Small intestine (tissue), 16 donors: ENCODE measurements at places on chromosomes 6 and 20.
A peak's percentile ranks its signal among the peaks of the same experiment; 100 is the strongest.

GRCh38 chr6:16496210-16496609 is 257.8 kb downstream of the GMPR start:
- no peak for DNase-seq

DNA sequence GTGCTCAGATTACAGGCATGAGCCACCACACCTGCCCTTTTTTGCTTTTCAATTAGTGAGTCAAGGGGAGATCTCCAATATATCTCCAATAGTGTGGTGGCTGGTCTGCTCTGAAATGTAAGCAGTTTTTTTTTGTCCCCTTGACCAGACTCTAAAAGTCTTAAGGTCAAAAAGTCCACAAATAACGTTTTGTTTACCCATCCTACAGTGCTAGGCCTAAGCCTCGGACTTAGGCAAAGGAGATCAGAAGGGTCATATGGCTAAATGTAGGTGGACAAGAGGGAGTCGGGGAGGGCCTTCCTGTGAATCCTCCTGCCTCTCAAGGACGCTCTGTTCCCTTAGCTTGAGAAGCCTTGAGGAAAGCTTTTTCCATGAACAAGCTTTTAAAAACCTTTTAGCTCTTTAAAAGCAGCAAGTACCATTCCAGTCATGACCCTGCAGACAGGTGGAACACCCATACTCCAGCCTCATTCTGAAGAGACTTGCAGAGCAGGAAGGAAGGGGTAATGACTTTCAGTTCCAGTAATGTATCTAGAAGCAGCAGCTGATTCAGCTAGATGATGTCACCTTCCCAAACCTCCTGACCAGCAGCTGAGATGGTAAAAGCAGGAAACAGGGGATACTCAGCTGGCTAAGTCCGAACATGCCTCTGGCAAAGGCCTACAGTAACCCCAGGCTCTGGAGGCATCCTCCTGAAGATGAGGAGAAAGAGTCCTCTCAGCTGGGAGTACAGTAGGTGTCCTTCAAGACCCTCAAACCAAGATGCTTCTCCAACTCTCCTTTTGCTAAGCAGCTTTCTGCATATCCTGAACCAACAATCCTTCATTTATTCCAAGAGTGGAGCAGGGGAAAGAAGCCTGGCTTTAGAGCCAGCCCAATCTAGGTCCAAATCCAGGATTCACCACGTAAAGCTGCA is 23.6 kb downstream of the BCL2L1 start:
- DNase-seq: peak; percentile 92

DNA sequence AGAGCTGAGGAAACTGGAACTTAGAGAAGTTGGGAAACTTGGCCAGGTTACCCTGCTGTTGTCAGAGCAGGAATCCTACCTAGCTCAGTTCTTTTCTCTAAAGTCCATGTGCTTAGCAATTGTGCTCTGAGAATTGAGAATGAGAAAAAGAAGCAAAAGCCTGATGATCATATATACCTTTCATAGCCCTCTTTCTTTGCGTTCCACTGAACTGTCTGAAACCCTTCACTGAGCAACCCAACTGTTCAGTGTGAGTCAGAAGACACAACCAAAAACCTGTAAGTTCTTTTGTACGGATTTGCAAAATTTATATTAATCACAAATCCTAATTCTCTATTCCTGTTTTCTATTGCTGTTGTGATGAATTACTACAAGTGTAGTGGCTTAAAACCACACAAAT is 80.6 kb downstream of the PHF3 start:
- DNase-seq: no peak

GRCh38 chr6:107973594-107973993 is 15.6 kb upstream of the SEC63 start:
- DNase-seq: peak; percentile 36

DNA sequence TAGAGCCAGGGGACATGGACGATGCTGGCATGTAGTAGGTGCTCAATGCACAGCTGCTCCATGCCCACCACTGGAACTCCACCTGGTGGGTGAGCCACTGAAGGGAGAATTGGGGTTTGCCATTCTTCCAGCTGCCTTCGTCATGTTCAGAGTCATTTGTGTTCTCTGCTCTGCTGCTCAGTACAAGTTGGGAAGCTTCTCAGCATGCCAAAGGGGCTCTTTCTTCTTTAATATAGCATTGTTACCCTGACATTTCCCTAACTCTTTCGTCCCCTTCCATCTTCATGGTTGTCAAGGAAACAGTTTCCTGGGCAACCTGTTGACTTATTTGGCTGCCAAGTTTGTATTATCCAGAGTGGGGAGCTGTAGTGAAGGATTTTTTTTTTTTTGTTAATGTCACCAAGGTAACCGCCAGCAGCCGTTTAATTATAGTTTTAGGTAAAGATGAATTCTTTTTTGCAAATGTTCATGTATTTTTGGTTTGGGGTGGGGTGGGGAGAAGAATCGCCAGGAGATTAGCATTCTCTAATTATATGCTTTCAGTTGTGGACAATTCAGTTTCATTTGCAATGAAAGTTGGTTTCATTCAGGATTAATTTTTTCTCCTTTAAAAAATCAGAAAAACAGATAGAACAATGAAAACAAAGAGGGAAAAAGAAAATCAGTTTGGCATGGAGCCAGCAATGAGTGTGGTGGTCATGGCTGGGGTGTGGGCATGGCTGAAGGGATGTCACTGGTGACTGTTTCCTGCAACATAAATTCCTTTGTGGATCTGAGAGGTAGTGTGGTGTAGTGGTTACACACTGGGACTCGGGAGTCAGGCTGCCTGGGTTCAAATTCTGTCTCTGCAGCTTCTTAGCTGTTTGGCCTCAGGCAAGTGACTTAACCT is 73.0 kb upstream of the KCNG1 start:
- no peak for DNase-seq

- DNase-seq: no peak
Measured at GRCh38 chr20:5279661-5280060, 37.1 kb downstream of the PROKR2 start.
